Activated naive CD4-positive, alpha-beta T cell treated with Interleukin-2 at 50 U/mL for 16 hours (primary cell): ENCODE measurements at places on chromosomes 5 and 9.

GRCh38 chr9:87479801-87480201 is 17.9 kb upstream of the DAPK1 start:
- DNase-seq = no peak

DNA sequence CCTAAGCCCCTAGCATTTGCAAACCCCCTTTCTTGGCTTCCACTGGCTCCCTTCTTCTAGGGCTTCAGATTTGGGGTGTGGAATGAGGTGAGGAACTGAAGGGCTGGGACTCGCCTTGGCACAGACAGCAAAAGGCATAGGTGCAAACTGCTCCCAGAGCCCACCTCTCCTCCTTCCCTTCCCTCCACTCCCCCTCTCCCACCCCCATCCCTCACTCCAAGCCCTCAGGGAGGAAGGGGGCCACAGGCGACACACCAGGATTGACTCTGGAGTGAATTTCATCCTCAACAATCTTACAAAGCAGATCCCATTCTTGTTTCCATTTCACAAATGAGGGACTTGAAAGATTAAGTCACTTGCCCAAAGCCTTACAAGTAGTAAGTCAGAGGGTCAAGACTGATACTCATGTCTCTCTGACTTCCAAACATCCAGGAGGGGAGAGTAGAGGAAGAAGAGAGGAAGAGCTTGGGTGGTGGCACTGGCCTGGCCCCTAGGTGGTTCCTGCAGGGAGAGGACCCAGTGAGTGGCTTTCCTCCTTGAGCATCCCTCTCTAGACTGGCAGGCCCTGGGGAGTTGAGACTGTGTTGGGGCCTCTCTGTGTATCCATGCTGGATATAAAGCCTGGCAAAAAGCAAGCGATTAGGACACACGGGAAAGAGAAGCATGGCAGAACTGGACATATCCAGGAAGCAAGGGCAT is 193.1 kb downstream of the GABBR2 start:
- no peak for DNase-seq

DNA sequence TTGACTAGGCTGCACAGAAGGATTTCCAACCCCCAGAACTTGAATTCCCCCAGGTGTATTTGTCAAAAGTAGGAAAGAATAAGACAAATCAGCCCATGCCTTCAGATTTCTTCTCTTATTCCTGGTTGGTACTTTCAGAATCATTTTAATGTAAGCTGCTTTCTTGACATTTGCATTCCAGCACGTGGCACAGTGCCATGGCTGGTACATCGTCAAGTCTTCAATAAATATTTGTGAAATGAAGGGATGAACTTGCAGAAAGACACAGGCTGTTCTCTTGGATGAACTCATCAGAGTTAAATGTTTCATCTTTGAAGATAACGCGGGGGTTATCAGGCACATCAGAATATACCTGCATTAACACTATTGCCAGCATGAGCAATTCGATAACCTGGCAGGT is 14.5 kb downstream of the KCNIP1 start:
- no peak for DNase-seq

- DNase-seq = no peak
Observed at GRCh38 chr9:121645003-121645402, 6.4 kb upstream of the DAB2IP start.

DNA sequence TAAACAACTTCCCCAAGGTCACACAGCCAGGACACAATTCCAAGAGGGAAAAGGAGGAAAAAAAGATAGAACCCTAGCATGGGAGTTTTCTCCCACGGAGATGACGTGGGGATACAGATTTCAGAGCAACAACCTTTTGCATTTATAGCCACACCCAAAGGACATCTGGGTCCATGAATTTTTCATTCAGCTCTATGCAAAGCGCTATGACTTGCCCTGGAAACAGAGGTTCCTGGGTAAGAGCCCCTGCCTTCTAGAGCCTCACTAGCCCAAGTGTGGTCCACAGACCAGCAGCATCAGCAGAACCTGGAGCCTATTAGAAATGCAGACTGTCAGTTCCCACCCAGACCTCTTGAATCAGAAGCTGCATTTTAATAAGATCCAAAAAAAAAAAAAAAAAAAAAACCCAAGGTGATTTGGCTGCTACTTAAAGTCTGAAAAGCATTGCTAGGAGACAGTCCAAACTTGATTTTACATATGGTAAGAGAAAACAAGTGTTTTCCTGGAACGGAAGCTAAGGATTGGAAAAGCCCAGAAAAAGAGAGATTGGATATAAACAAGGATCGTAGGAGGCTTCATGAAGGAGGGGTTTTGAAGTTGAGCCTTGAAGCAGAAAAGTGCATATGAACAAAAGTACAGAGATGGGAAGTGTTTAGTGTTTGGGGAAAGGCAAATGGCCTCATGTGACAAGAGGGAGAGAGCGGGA is 17.6 kb upstream of the ADAM19 start:
- no peak for DNase-seq

DNA sequence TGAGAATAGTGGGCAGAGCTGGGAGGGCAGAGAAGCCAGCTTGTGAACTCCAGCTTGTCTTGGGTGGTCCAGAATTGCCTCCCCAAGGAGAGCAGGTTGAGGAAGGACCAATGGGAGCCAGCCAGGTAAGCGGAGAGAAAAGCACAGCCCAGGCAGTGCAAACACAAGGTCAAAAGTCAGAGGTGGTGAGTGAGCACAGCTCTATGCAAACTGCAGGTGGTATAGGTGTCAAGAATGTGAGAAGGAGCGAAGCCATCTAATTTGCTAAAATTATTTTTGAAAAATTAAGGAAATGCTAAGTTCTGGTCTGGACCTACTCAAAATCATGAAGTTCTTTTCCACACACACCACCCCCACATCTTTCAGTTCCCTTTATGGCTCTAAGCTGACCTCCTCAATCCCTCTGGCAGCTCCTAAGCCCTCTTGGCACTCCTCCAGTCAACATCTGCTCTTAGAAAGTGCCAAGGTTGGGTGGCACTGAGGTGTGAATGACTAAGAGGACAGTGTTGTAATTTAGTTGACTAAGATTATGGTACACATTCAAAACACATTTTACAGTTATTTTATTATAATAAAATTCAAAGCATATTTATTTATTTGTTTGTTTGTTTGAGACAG is 6.6 kb upstream of the OTULINL start:
- no peak for DNase-seq

- no peak for DNase-seq
Observed at GRCh38 chr5:149100331-149100730, 37.5 kb upstream of the SH3TC2 start.

- no peak for DNase-seq
Observed at GRCh38 chr5:54214722-54215121, 95.7 kb downstream of the ARL15 start.

DNA sequence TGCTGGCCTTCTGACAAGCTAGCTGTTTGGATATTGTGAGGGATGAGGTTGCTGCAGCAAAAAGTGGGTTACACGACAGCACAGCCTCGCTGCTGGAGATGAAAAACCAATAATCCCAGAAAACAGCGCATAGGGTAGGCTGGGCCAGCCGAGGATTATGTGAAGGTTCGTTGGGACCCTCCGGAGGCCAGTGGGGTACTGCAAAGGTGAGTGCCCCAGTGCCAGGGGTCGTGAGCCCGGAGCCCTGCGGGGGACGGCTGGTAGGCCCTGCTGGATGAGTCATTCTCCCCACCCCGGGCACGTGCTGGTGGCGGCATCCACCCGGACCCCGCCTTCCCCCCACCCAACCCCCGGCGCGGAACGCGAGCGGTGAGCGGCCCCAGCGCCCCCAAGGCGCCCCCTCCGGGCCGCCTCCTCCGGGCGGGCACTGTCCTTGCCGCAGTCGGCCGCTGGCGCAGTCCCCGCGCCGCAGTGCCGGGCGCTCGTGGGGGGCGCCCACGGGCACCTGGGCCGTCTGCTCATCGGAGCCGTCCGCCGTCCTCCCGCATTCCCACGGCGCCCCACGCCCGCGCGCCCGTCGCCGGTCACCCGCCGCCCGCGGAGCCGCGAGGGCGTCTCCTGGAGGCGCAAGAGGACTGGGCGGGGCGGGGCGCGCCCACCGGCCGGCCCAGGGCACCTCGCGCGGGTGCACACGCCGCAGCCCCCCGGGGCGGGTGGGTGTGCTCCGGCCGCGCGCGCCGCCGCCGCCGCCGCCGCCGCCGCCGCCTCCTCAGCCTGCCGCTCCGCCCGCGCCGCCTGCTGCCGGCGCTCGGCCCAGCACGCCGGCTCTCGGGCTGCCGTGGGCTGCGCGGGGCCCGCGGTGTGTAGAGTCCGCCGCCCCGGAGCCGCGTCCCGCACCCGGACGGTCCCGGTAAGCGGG is at the start of gene PHF24:
Gene PHF24, plus strand, starts transcription at position 794 of the 919 bp plus-strand sequence. CDS start 13,014 bp downstream, outside the sequence.
- DNase-seq = peak; percentile 16
